ENCODE measurements at places on chromosomes 1 and 21.

DNA sequence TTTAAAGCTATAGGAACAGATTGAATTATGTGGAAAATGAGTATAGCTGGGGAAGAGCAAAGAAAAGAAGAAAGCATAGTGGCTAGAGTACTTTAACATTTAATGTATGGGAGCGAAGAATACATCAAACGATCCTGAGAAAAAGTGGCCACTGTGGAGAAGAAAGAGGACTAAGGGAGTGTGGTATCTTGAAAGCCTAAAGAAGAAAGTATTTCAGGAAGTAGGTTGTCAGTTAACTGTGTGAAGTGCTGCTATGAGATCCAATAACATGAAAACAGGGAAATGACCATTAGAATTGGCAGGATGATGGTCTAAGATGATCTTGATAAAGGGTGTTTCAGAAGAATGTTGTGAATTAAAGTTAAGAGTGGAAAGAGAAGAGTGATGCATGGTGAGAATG lies 219.6 kb upstream of the BEND5 start:
- H3K4me3 ChIP-seq: no peak overlapping the region
- no peak for DNase-seq
- no peaks in the 10 kb centered on the region for H3K27me3 ChIP-seq
- H3K4me1 ChIP-seq: no peaks in the 10 kb centered on the region
- no peaks in the 10 kb centered on the region for H3K36me3 ChIP-seq
- no peak overlapping the region for H3K27ac ChIP-seq

GRCh38 chr1:244346972-244347618 lies 104.6 kb downstream of the ADSS2 start:
- no peak overlapping the region for H3K4me3 ChIP-seq
- no peak for DNase-seq
- no peaks in the 10 kb centered on the region for H3K27me3 ChIP-seq
- no peak overlapping the region for H3K27ac ChIP-seq
- H3K36me3 ChIP-seq: no peaks in the 10 kb centered on the region
- H3K4me1 ChIP-seq: no peaks in the 10 kb centered on the region

GRCh38 chr1:39195166-39196111 lies 9.1 kb upstream of the MACF1 start:
- no peaks in the 10 kb centered on the region for H3K36me3 ChIP-seq
- peak overlapping the region; percentile 83 for H3K27ac ChIP-seq
- H3K4me1 ChIP-seq: peaks cover 71% of the 10 kb centered on the region

- H3K4me3 ChIP-seq: no peak overlapping the region
- H3K27ac ChIP-seq: no peak overlapping the region
- no peaks in the 10 kb centered on the region for H3K27me3 ChIP-seq
- no peaks in the 10 kb centered on the region for H3K4me1 ChIP-seq
- DNase-seq: no peak
Observed at GRCh38 chr1:171172471-171172870, 12.6 kb upstream of the FMO2 start.

DNA sequence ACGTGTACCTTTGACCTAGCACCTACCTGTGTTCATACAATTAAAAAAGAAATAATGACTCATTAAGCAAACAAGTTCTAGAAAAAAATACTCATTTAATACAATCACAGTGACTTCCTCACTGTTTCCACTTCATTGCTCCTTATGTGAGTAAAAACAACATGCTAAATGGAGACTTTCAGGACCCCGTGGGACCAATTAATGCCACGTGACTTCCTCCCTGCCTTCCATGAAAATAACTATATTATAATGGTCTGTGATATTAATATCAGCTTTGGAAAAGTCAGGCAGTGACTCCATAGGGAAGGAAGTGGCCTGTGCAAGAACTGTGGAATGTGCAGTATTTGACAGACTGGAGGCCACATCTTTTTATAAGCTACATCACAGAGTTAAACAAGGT lies 337.8 kb downstream of the HLX start:
- H3K27me3 ChIP-seq: no peaks in the 10 kb centered on the region
- no peak overlapping the region for H3K4me3 ChIP-seq
- H3K27ac ChIP-seq: no peak overlapping the region
- DNase-seq: no peak
- no peaks in the 10 kb centered on the region for H3K4me1 ChIP-seq

DNA sequence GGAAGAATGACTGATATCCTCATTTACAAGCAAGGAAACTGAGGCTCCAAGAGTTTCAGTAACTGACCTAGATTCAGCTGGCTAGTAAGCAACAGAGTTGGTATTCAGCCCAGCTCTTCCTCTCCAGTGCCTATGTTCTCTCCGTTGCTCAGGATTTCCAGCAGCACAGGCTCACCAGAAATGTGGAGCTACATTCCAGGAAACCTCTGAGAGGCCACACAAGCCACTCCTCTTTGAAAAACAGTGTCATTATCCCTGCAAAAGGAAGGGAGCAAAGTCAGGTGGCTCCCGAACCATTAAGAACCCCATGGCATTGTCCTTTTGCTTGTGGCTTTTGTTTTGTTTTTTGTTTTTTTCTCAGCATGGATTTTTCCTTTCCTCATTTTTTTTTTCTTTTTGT lies 40.6 kb upstream of the DUSP10 start:
- H3K4me3 ChIP-seq: no peak overlapping the region
- no peak overlapping the region for H3K27ac ChIP-seq
- DNase-seq: no peak
- no peaks in the 10 kb centered on the region for H3K27me3 ChIP-seq

DNA sequence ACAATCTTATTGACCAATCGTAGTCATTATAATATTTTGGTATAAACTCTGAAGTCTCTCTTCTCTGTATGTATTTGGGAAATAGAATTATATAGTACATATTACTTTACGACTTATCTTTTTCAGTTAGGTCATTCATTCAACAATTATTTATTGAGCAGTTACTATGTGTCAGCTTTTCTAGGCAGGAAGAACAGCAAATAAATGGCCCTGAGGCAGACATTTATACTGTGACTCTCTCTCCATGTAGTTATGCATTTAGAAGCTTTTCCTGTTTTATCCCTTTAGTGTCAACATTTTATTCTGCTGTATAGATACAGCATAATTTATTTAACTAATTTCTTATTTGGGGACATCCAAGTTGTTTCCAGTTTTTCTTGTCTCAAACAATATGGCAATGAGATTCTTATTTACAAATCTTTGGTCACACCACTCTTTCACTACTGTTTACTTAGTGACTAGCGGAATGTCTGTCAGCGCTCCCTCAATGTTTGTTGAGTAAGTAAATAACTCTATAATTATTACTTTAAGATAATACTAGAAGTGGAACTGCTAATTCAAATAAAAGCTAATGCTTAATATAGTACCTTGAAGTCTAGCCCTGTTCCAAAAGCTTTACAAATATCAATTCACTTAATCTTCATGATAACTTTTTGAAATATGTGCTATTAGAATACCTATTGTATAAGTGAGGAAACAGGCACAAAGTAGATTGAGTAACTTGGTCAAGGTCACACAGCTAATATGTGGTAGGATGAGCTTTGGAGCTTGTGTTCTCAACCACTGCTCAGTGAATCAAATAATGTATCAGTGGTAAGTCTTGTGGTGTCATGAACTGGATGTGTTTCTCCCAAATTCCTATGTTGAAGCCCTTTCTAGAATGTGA lies 465.6 kb downstream of the SIPA1L2 start:
- H3K4me3 ChIP-seq: no peak overlapping the region
- no peak overlapping the region for H3K27ac ChIP-seq
- no peaks in the 10 kb centered on the region for H3K4me1 ChIP-seq
- no peak for DNase-seq
- no peaks in the 10 kb centered on the region for H3K27me3 ChIP-seq

DNA sequence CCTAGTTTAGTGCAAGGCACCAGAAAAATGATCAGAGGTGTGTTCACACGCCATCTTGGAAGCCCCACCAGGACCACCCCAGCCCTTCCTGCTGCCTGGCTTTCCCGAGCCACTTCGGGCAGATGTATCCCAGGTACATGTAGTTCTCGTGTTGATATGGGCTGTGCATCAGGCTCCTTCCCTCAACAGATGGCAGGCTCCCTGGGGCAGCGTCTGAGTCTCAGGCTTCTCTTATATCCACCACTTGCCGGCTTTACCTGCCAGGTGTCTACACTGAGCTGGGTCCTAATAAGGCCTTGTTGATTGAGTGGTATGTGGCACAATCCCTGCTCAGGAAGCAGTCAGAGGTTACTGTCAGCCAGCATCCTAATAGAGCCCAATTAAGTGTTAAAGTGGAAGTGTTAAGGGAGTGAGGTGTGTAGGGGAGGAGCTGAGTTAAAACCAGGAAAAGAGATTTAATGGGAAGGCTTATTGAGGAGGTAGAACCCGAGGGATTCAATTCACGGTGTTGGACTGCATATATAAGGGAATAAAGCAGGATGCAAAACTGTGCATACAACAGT lies 8.5 kb downstream of the GPA33 start:
- H3K4me1 ChIP-seq: no peaks in the 10 kb centered on the region
- H3K27me3 ChIP-seq: no peaks in the 10 kb centered on the region
- H3K27ac ChIP-seq: no peak overlapping the region
- H3K4me3 ChIP-seq: no peak overlapping the region
- H3K36me3 ChIP-seq: no peaks in the 10 kb centered on the region
- no peak for DNase-seq

- peak; percentile 60 for DNase-seq
- H3K36me3 ChIP-seq: no peaks in the 10 kb centered on the region
- peak within 1 kb of the TSS; percentile 78 for H3K27ac ChIP-seq
- H3K27me3 ChIP-seq: no peaks in the 10 kb centered on the region
- peaks cover 26% of the 10 kb centered on the region for H3K4me1 ChIP-seq
- peak within 1 kb of the TSS; percentile 62 for H3K4me3 ChIP-seq
Observed at GRCh38 chr1:2556277-2556677, at the start of gene TNFRSF14. TNFRSF14 (plus strand) TSS chr1:2556371; CDS start chr1:2556665, 294 bp downstream.

GRCh38 chr21:15054606-15055239 lies 10.1 kb downstream of the NRIP1 start:
- no peak for DNase-seq
- no peaks in the 10 kb centered on the region for H3K27me3 ChIP-seq
- H3K27ac ChIP-seq: no peak overlapping the region
- no peaks in the 10 kb centered on the region for H3K36me3 ChIP-seq
- no peak overlapping the region for H3K4me3 ChIP-seq

DNA sequence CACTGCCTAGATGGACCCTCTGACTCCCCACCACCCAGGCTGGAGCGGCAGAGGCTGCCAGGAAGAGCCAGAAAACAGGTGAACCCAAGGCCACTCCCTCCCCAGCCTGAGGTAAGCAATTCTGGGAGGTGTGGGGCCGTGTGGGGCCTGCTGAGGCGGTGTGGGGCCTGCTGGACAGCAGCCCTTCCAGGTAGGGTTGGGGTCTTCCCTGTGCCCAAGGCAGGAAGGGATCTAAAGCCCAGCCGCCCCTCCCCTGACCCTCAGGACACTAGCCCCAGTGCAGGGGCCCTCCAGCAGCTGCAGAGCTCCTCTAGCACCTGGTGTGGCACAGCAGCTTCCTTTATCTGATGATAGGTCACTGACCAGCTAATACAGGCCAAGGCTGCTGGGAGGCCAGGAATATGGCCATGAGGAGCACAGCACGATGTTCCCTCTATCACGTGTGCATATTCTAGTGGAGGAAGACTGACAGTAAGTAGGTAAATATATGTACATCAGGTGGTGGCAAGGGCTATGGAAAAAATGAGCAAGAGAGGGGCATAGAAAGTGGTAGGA lies 86.9 kb downstream of the IER5 start:
- no peaks in the 10 kb centered on the region for H3K36me3 ChIP-seq
- peaks cover 7% of the 10 kb centered on the region for H3K27me3 ChIP-seq
- DNase-seq: no peak
- no peak overlapping the region for H3K4me3 ChIP-seq
- no peak overlapping the region for H3K27ac ChIP-seq
- no peaks in the 10 kb centered on the region for H3K4me1 ChIP-seq

DNA sequence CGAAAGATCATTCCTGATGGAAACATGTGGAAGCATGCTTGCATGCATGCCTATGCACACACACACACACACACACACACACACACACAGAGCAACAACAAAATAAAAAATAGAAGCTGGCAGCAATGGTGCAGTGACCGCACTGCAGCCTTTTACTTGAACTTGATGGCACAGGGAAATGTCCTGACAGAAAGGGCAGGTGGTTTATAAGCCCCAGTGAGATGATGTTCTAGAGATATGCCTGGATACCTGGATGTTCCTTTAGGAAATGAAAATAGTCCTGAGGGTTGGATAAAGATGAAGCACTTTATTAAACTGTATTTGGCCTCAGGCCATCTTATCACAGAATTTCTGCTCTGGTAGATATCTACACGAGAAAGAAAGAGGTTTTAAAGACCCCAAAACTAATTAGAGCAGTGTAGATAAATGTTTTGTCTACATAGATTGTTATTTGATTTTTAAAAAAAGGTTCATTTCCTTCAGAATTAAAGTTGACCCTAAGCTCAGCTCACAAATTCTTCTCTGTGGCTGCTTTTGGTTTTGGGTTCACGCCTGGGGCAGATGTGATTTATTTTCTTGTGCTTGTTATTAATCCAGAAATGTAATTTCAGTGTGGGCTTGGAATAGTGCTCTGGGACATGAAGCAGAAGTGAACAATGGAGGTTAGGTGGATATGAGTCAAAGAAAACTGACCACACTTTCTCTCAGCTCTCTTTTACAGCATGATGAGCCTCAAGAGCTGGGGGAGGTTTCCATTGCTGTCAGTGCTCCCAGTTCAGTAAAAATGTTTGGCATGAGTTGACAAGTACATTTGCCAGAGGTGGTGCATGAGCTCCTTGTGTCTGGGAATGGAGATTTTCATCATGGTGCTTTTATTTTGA lies 22.9 kb downstream of the ADAM30 start:
- H3K36me3 ChIP-seq: no peaks in the 10 kb centered on the region
- peak; percentile 27 for DNase-seq
- no peak overlapping the region for H3K27ac ChIP-seq
- H3K4me3 ChIP-seq: no peak overlapping the region
- no peaks in the 10 kb centered on the region for H3K4me1 ChIP-seq

- H3K27ac ChIP-seq: no peak overlapping the region
- H3K27me3 ChIP-seq: no peaks in the 10 kb centered on the region
- no peaks in the 10 kb centered on the region for H3K36me3 ChIP-seq
- peaks cover 2% of the 10 kb centered on the region for H3K4me1 ChIP-seq
- no peak overlapping the region for H3K4me3 ChIP-seq
Observed at GRCh38 chr1:113918243-113918642, 10.9 kb upstream of the HIPK1 start.

- H3K27ac ChIP-seq: no peak overlapping the region
- no peak overlapping the region for H3K4me3 ChIP-seq
- no peaks in the 10 kb centered on the region for H3K4me1 ChIP-seq
- no peaks in the 10 kb centered on the region for H3K36me3 ChIP-seq
Observed at GRCh38 chr1:17922833-17923232, 167.7 kb downstream of the ACTL8 start.

GRCh38 chr1:28517649-28517999 lies 11.8 kb downstream of the RCC1 start:
- peak overlapping the region; percentile 58 for H3K27ac ChIP-seq
- H3K27me3 ChIP-seq: no peaks in the 10 kb centered on the region
- H3K4me1 ChIP-seq: peaks cover 18% of the 10 kb centered on the region
- H3K36me3 ChIP-seq: peaks cover 31% of the 10 kb centered on the region

Measured in tibial artery (tissue), 4 donors.